Stimulated activated CD4-positive, alpha-beta T cell treated with anti-CD3 and anti-CD28 coated beads, Interleukin-1b, Interleukin-23, amount 100 ng/mL, for 48 hours (primary cell): ENCODE measurements at places on chromosomes 7 and 10.

DNA sequence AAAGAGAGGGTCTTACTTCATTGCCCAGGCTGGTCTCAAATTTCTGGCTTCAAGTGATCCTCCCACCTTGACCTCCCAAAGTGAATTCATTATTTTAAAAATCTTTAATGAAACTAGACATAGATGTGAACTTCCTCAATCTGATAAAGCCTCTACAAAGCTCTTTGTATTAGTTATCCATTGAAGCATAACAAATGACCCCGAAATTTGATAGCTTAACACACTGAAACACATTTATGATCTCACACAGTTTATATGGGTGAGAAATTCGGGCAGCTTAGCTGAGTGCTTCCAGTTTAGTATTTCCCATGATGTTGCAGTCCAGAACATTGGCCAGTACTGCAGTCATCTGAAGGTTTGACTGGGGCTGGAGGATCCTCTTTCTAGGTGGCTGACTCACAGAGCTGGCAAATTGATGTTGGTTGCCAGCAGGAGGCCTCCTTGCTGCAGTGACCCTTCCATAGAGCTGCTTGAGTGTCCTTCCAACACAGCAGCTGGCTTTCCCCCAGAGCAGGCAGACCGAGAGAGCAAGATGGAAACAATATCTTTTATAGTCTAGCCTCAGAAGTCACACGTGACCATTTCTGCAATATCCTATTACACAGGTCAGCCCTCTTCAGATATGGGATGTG, 16.6 kb upstream of the WNT8B start:
- no peak for DNase-seq

- DNase-seq = no peak
Measured at GRCh38 chr7:125661-126060, 66.7 kb upstream of the FAM20C start.

DNA sequence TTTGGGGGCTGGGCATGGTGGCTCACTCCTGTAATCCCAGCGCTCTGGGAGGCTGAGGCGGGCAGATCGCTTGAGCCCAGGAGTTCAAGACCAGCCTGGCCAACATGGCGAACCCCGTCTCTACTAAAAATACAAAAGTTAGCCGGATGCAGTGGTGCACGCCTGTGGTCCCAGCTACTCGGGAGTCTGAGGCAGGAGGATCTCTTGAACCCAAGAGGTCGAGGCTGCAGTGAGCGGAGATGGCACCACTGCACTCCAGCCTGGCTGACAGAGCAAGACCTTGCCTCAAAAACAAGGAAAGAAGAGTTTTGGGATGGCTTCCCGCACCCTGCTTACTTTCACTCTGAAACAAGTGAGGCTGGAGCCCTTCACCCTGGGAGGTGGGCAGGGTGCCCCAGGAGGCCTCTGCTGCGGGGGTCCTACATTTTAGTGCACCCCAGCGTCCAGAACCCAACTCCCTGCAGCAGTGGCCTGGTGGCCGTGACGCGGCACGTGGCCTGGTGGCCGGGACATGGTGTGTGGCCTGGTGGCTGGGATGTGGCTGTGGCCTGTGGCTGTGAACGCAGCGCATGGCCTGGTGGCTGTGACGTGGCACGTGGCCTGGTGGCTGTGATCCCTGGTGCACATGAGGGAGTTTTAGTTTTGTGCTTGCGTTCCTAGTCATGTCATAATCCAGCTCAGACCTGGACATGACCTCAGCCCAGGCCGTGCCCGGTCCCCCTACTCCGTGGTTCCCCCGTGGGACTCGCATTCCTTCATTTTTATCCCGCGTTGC, 9.3 kb downstream of the KNDC1 start:
- no peak for DNase-seq

- DNase-seq = no peak
Measured at GRCh38 chr10:118586911-118587310, 8.5 kb downstream of the PRLHR start.

GRCh38 chr7:12913002-12913401, 225.6 kb downstream of the ARL4A start:
- DNase-seq = no peak

DNA sequence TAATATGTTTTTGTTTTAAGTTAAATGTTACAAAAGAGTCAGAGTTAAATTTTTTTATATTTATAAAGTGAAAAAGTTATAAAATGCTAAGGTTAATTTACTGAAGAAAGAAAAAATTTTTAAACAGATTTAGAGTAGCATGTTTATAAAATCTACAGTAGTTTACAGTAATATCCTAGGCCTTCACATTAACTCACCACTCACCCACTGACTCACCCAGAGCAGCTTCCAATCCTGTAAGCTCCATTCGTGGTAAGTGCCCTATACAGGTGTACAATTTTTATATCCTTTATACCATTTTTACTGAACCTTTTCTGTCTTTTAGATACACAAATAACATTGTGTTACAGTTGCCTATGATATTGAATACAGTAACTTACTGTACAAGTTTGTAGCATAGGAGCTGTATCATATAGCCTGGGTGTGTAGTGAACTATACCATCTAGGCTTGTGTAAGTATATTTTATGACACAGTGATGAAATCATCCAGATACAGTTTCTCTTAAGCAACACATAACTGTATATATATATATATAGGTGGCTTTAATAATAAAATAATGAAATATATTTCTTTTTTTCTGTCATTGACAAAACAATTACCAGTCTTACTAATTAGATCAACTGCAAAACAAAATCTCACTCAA, 79.6 kb downstream of the PTEN start:
- DNase-seq = no peak

GRCh38 chr10:115860182-115861107, 412.6 kb downstream of the GFRA1 start:
- DNase-seq = no peak

DNA sequence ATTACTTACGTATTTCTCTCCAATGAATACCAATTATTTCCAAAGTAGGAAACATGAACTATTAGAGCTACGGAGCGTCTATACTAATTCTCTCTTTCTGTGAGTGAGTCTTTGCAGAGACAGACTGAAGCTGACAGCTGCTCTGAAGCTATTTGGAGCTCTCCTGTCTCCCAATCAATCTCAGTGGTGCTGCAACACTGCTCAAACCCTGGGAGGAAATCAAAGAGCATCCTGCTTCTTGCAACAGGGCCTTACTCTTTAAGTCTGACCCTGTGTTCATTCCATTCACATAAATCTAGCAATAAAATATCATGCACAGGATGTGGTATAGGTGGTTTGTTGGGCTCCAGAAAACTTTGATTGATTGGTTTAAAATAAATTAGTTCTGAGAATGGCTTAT, 685.7 kb upstream of the IGFBP3 start:
- DNase-seq = no peak

DNA sequence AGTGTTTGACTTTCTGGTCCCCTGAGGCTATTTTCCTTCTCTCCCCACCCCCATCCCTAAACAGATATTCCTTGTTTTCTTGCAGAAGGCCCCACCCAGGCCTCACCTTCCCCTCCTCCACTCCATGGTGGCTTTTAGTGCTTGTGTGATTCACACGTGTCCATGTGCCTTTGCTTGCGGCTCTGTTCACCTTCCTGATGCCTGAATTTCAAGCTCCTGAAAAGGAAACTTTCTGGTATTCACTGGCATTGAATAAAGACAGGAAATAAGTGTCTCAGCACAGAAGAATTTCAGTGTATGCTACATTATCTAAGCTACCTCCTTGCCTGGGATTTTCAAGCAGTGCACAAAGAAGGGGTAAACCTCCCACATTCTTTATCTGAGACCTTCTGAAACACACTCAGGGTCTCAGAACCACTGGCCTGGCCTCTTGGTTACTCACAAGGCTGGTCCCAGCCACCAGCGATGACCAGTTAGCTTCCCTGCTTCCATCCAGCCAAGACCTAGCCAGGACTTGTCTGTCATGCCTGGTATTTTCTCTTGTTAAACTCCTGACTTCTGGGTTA, 17.2 kb upstream of the UBE2H start:
- DNase-seq = no peak

DNA sequence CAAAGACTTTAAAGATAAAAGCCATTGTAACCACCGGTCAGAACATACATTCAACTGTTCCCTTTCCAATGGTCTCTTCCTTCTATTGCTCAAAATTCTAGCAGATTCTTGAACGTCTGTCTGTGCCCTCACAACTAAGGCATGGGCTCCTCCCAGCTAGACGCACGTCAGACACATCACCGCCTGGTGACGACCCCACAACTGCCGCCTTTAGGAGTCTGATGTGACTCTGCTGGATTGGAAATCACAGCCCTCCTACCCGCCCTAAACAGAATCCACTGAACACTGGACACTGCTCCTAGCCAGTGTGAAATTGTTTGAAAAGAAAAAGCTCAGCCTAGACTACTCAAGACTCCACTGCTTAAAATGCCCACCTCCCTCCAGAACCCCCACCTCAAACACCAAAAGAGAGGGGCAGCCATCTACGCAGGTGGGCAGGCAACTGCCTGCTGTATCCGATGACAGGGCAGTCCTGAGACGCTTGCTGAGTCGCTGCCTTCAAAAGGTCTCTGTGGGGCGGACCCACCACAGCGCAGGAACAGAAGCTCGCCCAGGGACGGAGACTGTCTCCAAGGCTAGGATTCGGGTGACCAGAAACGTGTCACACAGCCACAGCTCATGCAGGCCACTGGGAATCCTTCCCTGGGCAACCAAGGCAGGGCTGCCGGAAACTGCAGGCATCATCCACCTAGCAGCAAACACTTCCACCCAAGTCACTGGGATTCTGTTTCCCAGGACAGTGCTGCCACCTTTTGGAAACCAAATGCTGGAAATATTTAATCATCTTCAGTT, 34.7 kb downstream of the GSDME start:
- DNase-seq = no peak

DNA sequence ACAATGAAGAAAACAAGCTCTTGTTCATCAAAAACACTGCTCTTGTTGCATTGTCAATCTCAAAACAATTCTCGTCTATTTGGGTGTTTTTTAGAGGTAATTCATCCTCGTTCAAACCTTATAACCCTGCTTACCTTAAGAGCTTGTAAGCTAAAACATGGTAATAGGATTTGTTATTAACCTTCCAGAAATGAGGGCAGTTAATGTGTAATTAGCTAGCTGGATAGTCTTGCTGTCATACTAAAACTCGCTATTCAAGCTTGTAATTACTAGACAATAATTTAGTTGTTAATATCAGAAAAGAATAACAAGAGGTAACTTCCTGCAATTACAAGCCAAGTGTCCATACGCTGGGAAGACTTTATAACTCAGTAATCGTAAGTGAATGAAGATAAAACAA, 101.6 kb downstream of the UBE2H start:
- DNase-seq = no peak

- DNase-seq = no peak
Measured at GRCh38 chr10:36556468-36556867, 568.9 kb upstream of the ANKRD30A start.

DNA sequence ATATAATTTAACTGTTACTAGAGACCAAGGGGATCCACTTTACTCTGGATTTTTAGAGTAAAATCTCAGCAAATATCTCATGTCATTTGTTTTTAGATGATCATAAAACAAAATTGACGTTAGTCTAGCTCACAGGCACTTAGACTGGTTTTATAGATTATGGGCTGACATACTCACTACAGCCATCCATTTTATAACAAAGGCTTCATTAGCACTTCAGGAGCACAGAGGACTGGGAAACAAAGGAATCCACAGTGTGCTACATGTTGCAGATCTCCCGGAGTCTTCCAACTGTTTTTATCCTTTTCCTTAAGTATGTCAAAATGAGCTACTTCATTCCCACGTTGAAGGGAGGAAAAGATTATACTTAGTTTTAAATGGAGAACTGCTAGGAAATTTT, 15.9 kb upstream of the SCRN1 start:
- no peak for DNase-seq
